ENCODE measurements at places on chromosomes 12 and 14. TPM values are rescaled to one million over a fixed set of nuclear protein-coding genes. Genes with fewer than 3 reads are reported as not detected.

B3GNT4 gene
- total RNA-seq: 0.16 TPM

CLEC2B gene
- total RNA-seq: 20.4 TPM

FOXG1 gene
- total RNA-seq: not detected

PPP1R36 gene
- 1.8 TPM for total RNA-seq

TSPAN8 gene
- 10.2 TPM for total RNA-seq

DNA sequence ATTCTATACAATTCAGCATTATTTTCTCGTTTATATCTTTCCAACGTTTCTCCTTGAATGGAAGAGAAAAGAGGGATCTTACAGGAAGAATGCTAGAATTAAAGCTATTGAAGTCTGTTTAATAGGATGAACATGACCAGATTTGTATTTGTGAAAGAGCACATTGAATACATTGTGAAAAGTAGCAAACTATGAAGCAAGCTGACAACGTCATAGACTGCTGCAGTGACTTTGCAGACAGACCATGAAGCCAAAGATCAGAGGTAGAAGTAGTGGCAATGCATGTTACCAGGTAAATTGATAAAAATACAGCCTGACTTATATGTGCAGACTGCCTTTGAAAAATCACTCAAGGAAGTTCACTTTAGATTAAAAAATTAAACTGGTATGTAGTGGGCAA, 146.1 kb downstream of the RASSF9 start:
- DNase-seq: no peak

- no peak for DNase-seq
Observed at GRCh38 chr12:110104188-110105094, 19.7 kb upstream of the IFT81 start.

DNA sequence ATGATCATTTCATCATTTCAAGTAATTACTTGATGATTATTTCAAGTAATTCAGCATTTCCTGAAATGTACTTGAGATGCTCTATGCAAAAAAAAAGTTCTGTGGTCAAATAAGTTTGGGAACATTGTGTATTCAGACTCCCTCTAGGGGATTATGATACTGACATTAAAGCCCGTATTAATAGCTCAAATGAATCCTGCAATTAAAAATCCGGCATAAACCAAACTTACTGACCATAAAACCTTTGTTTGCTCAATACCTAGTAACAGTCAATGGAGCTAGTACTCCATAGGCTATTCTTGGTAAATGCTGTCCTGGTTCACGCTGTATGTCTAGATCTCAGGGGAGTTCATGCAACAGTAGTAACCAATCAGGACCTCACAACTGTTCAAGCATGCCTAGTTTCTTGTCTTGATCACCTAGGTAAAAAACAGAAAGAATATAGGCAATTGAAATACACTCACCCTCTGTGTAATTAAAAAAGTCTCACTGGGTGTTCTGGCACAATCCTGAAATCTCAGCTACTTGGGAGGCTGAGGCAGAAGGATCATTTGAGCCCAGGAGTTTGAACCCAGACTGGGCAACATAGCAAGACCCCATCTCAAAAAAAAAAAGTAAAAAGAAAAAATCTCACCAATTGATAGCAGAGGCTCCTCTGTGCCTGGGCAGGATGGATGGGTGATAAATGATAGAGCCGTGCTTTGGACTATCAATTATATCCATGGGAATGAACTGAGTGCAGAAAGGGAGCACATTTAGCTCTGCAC, 14.1 kb downstream of the ALDH1L2 start:
- DNase-seq: no peak

- DNase-seq: no peak
Observed at GRCh38 chr14:97948841-97949240, 1151.7 kb downstream of the VRK1 start.

- no peak for DNase-seq
Observed at GRCh38 chr14:65940056-65940735, 527.7 kb downstream of the FUT8 start.

DNA sequence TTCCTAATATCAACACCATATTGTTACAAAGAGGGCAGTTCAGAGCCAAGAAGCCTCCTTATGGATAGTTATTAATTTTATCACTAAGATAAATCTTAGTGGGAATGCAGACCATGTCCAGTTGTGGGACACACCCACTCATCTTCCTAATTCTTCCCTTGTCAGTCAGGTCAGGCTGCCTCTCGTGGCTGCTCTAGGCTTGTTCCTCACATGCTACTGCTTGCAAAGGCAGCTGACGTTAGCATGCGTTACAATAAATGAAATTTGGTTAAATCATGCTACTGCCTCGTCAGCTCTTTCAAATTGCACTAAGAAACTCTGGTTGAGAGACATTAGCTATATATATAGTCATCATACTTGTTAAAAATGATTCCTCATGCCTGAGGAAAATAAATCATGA, 108.4 kb downstream of the CAND1 start:
- no peak for DNase-seq

GRCh38 chr14:34981743-34982420, 910 bp upstream of the SRP54 start:
- DNase-seq: peak; percentile 2

DNA sequence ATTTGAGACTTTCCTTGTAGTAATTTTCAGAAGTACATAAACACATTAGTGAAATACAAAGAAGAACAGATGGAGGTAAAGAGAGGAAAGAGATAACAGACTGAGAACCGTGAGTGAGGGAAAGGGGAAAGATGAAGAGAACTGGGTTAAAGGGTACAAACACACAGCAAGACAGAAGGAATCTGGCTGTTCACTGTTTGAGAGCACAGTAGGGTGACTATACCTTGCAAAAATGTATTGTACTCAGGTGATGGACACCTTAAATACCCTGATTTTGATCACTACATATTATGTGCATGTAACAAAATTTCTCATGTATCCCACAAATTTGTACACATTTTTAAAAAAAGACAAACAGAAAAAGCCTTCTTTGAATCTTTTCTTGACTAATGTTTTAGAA, 2.7 kb upstream of the TRHDE start:
- DNase-seq: no peak

DNA sequence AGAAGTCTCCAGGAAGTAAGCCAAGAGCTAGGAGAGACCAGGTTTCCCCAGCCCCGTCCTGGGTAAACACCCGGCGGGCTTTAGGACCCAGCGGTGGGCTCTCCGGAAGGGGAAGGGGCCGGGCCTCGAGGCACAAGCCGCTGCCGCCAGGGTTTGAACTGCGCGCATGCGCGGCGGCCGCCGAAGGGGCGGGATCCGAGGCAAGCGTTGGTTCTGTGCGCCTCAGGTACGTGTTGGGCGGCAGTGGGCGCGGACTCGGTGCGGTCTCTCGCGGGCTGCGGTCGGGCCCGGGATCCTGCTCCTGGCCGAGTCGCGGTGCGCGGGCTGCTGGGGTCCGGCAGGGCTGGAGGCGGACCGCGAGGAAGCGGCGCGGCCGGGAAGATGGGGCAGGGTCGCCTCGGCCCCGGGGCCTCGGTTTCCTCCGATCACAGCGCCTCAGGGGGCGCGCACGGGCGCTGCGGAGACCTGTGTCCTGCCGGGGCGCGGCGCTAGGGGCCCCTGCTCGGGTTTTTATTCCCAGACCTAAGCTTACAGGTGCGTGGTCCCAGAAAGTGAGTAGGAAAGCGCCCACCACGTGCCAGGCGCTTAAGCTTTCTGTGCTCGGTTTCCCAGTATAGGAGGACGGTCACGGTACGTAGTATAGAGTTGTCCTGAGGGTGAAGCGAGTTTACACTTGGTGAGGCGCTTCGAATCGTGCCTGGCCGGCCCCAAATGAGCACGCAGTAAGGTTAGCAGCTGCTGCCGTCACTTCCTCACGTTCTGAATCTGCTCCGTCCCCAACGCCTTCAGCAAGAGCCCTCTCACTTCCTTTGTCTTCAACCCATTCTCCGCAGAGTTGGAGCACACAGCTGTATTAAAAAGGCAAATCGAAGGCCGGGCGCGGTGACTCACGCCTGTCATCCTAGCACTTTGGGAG, at the start of gene TDP1:
TDP1 (plus strand) TSS at position 183 of the 916 bp plus-strand sequence. CDS start 7,188 bp downstream, outside the sequence.
- DNase-seq: peak; percentile 89

DNA sequence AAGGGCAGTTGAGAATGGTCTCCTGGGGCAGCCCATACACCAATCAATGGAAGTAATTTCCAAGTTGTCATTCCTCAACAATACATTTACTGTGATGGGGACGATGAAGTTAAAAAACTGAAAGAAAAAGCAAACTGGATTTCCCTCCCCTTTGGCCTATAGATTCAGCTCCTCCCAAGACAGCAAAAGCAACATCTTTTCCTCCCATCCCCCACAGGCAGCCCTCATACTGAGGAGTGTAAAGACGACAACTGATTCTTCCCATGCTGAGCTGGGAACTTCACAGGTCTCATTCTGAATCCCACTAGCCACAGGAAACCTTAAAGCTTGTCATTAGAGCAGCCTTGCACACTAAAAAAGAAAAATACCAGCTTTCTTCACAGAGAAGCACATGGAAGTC, 48.5 kb downstream of the PITPNM2 start:
- DNase-seq: no peak

DNA sequence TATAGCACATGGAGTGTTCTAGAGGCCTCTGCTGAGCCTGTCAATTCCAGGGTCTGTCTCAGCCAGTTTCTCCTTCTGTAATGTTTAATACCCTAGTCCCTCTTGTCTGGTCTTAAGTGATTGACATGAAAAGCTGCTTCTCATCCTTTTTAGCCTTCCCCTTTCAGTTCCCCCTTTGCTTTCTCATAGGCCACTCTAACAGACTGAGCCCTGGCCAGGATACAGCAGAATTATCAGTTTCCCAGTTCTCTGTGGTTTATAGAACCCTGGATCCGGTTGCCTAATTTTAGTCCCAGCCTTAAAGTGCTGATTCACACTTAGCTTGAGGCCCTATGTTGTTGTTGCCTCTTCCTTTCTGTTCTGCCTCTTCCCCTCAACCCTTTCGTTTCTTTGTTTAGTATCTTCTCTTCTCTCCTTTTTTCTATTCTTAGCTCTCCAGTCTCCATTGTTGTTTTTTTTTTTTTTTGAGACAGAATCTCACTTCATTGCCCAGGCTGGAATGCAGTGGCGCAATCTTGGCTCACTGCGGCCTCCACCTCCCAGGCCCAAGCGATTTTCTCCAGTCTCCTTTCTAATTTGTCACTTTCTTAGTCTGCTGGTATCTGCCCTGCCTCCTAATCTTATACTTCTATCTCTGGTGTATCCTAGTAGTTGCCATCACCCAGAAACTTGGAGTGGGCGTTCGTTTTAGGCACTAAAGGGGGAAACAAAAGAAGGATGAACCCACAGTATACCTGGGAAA, 2.9 kb upstream of the BIN2 start:
- DNase-seq: no peak

DNA sequence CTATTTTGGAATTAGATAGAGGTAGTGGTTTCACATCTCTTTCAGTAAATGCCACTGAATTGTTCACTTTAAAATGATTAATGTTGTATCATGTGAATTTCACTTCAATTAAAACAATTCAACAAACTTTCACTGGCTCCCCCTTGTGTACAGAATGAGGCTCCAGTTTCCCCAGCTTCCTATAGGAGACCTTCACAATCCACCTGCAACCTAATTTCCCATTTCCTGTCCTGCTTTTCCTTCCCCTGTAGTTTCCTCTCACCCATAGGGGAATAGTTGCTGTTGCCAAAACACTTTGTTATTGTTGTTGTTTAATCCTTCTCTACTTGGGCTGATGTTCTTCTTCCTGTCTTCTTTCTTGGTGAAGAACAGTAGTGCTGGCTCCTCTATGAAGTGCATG, 59.8 kb downstream of the NPAS3 start:
- no peak for DNase-seq

DNA sequence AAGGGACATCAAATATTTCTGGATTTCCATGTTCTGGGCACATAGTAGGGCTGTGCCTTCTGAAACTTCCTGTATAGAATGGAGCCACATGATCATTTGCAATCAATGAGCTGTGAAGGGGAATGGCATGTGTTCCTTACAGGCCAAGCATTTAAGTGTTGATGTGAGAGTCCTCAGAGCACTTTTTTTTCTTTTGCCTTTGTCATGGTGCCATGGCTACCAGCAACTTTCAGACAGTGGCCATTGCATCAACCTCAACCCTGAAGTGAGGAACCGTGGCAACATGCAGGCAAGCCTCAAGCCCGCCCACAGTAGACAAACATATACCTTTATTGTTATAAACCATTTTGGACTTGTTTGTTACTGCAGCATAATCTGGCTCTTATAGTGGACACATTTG, 948.1 kb downstream of the NRXN3 start:
- DNase-seq: no peak

- no peak for DNase-seq
Observed at GRCh38 chr12:91110311-91110924, 876 bp downstream of the LUM start.

GRCh38 chr12:100987552-100988521, 193.3 kb downstream of the ANO4 start:
- no peak for DNase-seq

DNA sequence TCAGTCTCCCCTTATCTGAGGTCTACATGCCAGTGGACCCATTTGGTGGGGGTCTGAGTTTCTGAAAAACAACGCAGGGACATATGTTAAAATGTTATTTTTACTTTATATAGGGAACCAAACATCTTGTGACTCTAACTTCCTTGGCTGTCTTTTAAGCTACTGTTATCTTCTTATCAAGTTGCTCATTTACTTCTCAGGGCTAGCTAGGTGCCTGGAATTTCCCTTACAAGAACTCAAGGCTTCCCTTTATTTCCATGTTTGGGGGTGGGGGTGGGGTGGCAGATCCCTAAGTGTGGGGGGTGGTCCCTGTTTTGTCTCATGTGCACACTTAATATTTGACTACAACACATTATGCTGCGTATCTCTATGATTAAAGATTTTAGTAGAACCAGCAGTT, 31.6 kb downstream of the PPP1R36 start:
- DNase-seq: no peak

- no peak for DNase-seq
Observed at GRCh38 chr12:106982229-106982628, 4.7 kb downstream of the MTERF2 start.

GRCh38 chr14:81208489-81208888, 12.3 kb downstream of the GTF2A1 start:
- no peak for DNase-seq

- DNase-seq: no peak
Observed at GRCh38 chr12:97109441-97109840, 202.4 kb downstream of the NEDD1 start.
